ENCODE measurements at places on chromosomes 12 and 14. TPM values are rescaled to one million over a fixed set of nuclear protein-coding genes. Genes with fewer than 3 reads are reported as not detected.
A peak's percentile ranks its signal among the peaks of the same experiment; 100 is the strongest.

Gene KCNH3
- not detected for total RNA-seq

- H3K36me3 ChIP-seq: no peaks in the 10 kb centered on the region
- no peak overlapping the region for H3K4me3 ChIP-seq
- no peaks in the 10 kb centered on the region for H3K4me1 ChIP-seq
- H3K27ac ChIP-seq: no peak overlapping the region
- no peaks in the 10 kb centered on the region for H3K27me3 ChIP-seq
- no peak for DNase-seq
Measured at GRCh38 chr12:66514581-66514980, 164.3 kb downstream of the GRIP1 start.

GRCh38 chr12:29762637-29763300, 21.0 kb downstream of the TMTC1 start:
- no peaks in the 10 kb centered on the region for H3K4me1 ChIP-seq
- H3K4me3 ChIP-seq: no peak overlapping the region
- no peaks in the 10 kb centered on the region for H3K27me3 ChIP-seq
- H3K27ac ChIP-seq: no peak overlapping the region
- H3K36me3 ChIP-seq: no peaks in the 10 kb centered on the region
- DNase-seq: peak; percentile 74

GRCh38 chr12:2233034-2233433, 180.2 kb downstream of the CACNA1C start:
- H3K36me3 ChIP-seq: no peaks in the 10 kb centered on the region
- H3K27me3 ChIP-seq: no peaks in the 10 kb centered on the region
- H3K4me1 ChIP-seq: no peaks in the 10 kb centered on the region

- no peak for DNase-seq
- no peaks in the 10 kb centered on the region for H3K36me3 ChIP-seq
- no peak overlapping the region for H3K27ac ChIP-seq
- no peaks in the 10 kb centered on the region for H3K27me3 ChIP-seq
- H3K4me1 ChIP-seq: peaks cover 4% of the 10 kb centered on the region
Measured at GRCh38 chr12:110669193-110669502, 19.8 kb downstream of the HVCN1 start.

DNA sequence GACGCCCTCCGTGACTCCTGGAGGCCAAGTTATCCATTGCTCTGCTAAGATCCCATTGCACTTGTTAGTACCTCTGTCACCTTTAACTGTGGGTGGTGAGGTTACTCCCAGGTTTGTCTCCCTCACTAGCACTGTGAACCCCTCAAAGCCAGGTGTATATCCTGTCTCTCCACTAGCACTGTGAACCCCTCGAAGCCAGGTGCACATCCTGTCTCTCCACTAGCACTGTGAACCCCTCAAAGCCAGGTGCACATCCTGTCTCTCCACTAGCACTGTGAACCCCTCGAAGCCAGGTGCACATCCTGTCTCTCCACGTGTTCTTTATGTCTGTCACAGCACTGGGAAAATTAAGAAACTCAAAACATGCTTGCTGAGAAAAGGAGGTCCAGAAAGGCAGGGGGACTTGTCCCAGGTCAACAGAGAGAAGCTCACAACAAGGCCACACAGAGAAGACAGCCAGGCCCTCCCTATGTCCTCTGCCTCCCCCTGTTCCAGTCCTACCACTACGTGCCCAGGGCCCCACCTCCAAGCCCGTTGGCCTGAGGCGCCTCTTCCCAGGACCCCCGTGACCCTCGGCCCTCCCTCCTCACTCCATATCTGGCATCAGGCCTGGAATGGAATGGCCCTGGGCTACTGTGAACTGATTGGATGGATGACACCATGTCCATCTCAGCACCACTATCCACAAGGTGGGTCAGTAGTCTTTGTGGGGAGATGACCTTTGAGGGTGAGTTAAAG, 26.4 kb upstream of the FKBP4 start:
- H3K27ac ChIP-seq: no peak overlapping the region
- DNase-seq: no peak
- H3K27me3 ChIP-seq: no peaks in the 10 kb centered on the region
- peaks cover 15% of the 10 kb centered on the region for H3K4me1 ChIP-seq
- H3K36me3 ChIP-seq: no peaks in the 10 kb centered on the region

- no peak overlapping the region for H3K4me3 ChIP-seq
- H3K36me3 ChIP-seq: no peaks in the 10 kb centered on the region
- peak overlapping the region; percentile 76 for H3K27ac ChIP-seq
Measured at GRCh38 chr12:123062681-123063486, 82.4 kb downstream of the ARL6IP4 start.

GRCh38 chr12:130074661-130075406, 87.4 kb upstream of the FZD10 start:
- no peaks in the 10 kb centered on the region for H3K4me1 ChIP-seq
- no peak overlapping the region for H3K27ac ChIP-seq
- H3K36me3 ChIP-seq: no peaks in the 10 kb centered on the region
- no peaks in the 10 kb centered on the region for H3K27me3 ChIP-seq
- no peak for DNase-seq
- no peak overlapping the region for H3K4me3 ChIP-seq

GRCh38 chr12:6684609-6685008, 4.6 kb downstream of the ZNF384 start:
- no peak overlapping the region for H3K27ac ChIP-seq
- no peaks in the 10 kb centered on the region for H3K27me3 ChIP-seq
- peaks cover 21% of the 10 kb centered on the region for H3K4me1 ChIP-seq
- peaks cover 16% of the 10 kb centered on the region for H3K36me3 ChIP-seq
- no peak for DNase-seq

GRCh38 chr14:102226356-102227125, 78.4 kb downstream of the MOK start:
- peaks cover 2% of the 10 kb centered on the region for H3K36me3 ChIP-seq
- H3K4me1 ChIP-seq: no peaks in the 10 kb centered on the region
- H3K27ac ChIP-seq: no peak overlapping the region
- no peak for DNase-seq

- H3K4me3 ChIP-seq: no peak overlapping the region
- H3K36me3 ChIP-seq: no peaks in the 10 kb centered on the region
- H3K27me3 ChIP-seq: no peaks in the 10 kb centered on the region
- no peak for DNase-seq
Measured at GRCh38 chr12:129481921-129482320, 421.9 kb downstream of the TMEM132D start.

GRCh38 chr12:130246560-130246959, 84.3 kb downstream of the FZD10 start:
- no peak overlapping the region for H3K27ac ChIP-seq
- DNase-seq: no peak
- no peak overlapping the region for H3K4me3 ChIP-seq
- no peaks in the 10 kb centered on the region for H3K27me3 ChIP-seq
- H3K36me3 ChIP-seq: no peaks in the 10 kb centered on the region
